ENCODE measurements at places on chromosomes 12 and 14.

DNA sequence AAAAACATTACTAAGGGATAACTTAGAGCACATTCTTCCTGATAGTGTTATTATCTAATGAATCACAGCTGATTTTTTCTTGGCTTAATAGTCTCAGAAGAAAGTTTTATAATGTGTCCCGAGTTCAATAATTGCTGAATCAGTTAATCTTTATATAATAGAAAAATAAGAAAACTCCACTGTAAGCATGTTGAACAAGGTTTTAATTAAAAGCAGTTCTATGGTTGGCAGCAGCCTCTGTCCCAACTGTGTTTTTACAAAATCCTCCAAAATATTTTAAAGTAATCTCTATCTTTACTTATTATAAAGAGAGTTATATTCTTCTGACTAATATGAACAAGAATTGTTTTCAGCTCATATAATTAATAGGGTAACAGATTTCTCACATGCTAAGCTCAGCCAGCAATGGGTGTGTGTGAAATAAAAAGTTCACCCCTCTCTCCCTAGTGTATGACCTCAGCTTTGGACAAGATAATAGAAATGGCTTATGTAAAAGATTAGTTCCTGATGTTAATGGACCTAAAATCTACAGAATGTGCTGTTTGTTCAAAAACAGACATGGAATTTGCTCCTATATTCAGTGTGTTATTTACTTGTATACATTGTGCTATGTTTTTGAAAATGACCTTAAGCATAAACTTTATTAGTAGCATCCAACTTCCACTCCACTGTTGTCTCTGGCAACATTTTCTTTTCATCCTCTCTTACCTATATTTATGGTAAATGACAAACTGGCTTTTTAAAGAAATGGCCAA lies 67.1 kb upstream of the DCN start:
- peak; percentile 67 for DNase-seq

GRCh38 chr12:96520767-96521166 lies 31.4 kb downstream of the CFAP54 start:
- DNase-seq: no peak

- DNase-seq: no peak
Observed at GRCh38 chr14:32968972-32969544, 30.4 kb downstream of the NPAS3 start.

DNA sequence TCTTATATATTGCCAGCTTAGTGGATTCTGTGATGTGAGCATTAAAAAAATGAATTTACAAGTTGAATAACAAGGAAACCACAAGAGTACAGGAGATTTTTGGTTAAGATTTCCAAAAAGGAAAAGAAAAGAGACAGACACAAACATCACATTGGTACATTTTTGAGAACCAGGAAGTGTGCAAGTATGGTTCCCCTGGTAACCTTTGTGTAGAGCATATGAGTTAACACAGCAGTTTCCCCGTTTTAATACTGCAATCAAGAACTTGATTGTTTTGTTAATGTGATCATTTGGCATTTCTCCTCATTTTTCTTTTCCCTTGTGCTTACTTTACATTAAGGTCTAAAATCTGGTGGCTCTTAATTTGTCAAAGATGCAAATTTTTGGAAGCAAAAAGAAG lies 490.4 kb upstream of the ATP2B1 start:
- DNase-seq: peak; percentile 17

DNA sequence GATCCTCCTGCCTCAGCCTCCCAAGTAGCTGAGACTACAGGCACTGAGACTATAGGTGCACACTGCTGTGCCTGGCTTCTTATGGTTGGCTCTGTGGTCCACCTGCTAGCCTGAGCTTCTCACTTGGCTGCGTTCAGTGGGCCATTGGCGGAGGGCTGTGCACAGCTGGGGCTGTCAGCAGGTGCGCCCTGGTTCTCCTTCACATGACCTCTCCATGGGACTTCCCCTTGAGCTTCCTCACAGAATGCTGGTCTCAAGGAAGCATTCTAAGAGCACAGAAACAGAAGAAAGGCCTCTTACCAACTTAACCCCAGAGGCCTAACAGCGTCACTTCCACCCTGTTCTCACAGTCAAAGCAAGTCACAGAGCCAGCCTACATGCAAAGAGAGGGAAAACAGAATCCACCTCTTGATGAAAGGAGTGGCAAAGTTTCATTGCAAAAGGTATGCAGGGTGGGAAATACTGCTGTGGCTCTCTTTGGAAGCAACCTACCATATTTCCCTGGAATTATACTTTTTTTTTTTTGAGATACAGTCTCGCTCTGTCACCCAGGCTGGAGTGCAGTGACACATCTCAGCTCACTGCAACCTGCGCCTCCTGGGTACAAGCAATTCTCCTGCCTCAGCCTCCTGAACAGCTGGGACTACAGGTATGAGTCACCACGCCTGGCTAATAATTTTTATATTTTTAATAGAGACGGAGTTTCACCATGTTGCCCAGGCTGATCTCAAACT lies 9.3 kb downstream of the RILPL2 start:
- DNase-seq: no peak

GRCh38 chr14:82180139-82180538 lies 646.5 kb upstream of the SEL1L start:
- no peak for DNase-seq

DNA sequence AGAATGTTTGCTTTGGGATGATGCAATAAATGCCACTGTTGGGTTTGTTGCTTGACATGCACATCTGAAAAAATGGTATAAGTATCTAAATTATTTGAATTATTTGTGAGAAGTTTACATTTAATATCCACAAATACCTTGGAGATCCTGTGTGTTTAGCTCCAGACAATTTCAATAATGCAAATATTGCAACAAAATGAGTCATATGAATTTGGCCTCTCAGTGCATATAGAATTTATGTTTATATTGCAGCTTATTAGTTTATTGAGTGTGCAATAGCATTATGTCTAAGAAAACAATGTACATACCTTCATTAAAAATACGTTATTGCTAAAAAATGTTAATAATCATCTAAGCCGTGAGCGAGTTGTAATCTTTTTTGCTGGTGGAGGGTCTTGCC lies 153.3 kb downstream of the FSCB start:
- no peak for DNase-seq

DNA sequence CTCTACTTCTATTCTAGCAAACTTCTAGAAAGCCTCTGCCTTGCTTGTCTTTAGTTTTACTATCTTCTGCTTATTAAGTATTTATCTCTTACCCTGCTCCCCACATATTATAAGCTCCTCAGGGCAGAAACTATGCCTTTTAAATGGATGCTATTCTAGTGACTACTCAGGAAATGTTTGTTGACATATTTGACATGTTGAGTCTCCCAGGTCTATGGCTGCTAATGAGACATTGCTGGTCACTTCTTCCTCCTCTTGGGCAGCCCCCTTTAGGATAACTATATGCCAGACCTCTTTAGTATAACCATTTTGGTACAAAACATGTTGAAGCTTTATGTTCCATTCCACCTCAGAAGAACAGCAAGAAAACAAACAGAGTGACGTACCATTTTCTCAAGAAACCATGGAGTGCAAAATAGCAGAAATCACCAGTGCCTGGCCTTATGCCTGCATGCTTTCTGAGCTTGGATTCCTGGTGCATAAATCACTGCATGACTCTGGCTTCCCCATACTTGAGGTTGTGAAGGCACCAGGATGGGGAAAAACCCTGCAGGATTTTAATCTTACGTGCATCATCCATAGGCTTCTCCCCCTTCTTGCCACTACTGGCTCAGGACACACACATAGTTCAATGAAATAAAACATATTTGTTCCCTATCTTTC lies 202.6 kb downstream of the TMX1 start:
- DNase-seq: peak; percentile 99

DNA sequence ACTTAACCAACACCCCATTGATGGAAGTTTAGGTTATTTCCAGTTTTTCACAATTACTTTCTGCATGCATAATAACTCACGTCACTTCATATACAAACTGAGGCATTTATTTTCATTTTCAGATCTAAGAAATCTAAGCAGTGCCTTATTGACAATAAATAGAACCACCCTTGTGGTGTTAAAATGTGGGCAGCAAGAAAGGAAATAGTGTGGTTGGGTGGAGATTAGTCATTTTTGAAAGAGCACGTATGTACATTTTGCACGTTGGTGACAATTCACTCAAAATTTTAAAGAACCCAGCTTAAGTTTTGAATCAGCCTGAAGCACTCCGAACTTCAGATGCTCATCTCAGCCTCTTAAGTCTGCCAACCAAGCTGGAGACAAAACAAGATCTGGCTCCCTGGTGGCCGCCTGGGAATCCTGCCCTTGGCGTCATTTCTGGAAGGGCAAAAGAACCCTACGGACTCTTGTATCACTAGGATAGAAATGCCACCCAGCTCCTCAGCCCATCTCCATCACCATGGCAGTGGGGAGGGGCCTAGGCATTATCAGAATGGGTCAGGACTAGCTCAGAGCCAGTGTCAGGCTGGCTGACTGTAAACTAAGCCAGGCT lies 89.5 kb upstream of the BCL2L14 start:
- DNase-seq: peak; percentile 7

DNA sequence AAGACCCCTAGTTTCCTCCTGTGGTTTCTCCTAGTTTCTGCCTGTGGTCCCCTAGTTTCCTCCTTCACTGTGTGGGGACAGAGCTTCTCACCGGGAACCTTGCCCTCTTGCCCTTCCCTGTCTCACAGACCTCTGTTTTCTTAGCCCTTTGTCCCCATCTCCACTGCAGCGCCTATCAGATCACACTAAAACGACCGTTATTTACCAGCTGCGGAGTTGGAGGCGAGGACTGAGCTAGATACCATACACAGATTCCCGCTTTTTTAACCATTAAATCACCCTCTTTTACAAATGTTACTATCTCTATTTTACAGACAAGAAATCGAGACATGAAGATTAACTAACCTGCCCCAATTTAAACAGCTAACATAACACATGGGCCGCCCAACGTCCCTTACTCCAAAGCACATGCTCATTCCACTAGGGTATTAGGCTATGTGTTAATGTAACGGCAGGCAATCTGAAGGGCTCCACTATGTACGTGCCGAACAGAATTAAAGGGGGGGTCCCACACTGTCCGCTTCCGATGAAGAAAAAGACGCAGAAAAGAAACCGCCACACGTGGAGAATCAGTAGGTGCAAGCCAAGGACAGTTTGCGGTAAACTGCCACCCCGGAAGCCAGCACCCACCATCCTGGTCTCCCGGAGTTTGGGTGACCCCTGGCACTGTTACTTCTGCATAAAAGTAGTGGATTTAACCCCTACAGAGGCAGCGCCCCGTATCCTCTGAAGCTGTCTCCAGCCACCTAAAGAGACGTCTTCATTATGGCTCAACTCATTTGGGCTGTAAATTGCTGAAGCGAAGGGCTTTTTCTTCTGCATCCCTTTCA lies 1.9 kb upstream of the FKBP4 start:
- no peak for DNase-seq

DNA sequence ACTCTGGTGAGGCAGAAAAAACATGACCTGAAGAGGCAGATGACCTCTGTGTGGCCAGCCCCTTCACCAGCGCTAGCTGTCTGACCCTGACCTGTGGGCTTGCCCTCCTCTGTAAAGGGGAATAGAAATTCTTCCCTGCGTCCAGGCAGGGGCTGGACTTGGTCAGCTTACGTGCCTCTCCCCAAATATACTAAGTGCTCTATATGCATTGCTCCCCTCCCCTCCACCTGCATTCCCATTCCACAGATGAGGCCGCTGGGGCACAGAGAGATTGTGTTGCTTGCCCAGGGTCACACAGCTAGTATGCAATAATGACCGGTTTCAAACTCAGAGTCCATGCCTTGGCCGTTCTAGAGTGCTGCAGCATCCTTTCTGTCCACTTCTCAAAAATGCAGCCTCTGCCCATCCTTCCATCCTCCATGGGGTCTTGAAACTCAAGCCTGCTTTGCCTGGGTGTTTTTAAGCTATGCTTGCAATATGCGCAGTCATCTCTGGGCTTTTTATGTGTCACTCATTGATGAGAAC lies 303.9 kb downstream of the CACNA1C start:
- no peak for DNase-seq

DNA sequence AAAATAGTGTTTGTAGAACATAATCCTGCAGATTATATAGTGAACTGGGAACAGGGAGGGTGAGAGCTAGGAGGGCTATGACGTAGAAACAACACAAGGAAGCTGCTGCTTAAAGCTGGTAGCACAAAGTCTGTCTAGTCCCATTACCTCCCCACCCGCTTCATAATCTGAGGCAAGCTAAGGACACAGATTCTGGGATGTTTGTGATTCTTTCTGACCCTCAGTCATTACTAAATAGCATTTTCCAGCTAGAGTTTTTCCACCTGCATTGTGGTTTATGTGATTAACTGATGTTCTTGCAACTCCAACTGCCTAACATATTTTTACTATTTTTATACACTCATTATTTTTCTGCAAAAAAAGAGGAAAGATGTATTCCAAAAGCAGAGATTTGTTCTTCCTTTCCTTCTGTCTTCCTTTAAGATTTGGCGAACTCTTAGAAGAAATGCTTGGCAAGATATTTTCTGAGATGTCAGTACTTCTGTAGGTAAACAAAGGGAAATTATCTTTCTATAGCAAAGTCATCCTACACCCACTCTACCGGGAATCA lies 293.2 kb upstream of the FAR2 start:
- peak; percentile 14 for DNase-seq

GRCh38 chr14:69600304-69600891 lies 11.0 kb upstream of the SUSD6 start:
- DNase-seq: no peak

- DNase-seq: no peak
Observed at GRCh38 chr12:4082809-4083403, 190.7 kb upstream of the CCND2 start.

DNA sequence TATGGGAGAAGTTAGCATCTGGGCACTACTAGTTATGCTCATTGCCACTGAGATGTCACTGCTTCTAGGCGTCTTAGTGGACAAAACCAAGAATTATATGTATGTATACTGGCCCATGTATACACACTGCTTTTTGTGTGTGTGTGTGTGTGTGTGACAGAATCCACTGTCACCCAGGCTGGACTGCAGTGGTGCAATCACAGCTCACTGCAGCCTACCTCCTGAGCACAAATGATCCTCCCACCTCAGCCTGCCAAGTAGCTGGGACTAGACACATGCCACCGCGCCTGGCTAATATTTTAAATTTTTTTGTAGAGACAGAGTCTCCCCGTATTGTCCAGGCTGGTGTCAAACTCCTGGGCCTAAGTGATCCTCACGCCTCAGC lies 25.2 kb downstream of the LIMA1 start:
- DNase-seq: no peak

GRCh38 chr12:106861984-106862916 lies 87.8 kb downstream of the RIC8B start:
- peak; percentile 76 for DNase-seq
